ENCODE measurements at places on chromosomes 16 and 17.

DNA sequence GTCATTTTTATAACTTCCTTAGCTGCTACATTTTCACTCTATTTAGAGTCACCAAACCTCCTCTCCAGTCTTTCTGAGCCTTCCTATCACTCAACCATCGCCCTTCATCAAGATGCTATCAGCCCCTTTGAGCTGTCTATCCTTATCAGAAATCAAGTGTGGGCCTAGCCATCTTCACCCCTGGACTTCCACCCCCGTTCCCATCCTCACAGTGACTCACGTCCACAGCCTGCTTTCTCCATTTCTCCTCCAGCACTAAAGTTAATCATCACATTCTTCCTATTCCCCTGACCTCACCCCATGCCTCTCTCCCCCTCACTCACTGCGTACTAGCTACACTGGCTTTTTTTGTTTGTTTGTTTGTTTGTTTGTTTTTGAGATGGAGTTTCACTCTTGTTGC lies 2.4 kb upstream of the TEKT3 start:
- DNase-seq = no peak

- DNase-seq = no peak
Measured at GRCh38 chr16:57700781-57701551, 6.4 kb downstream of the DRC7 start.

- DNase-seq = no peak
Measured at GRCh38 chr17:75592348-75593020, 4.9 kb downstream of the MYO15B start.

GRCh38 chr16:1923299-1924034 lies 5.3 kb upstream of the HS3ST6 start:
- no peak for DNase-seq

DNA sequence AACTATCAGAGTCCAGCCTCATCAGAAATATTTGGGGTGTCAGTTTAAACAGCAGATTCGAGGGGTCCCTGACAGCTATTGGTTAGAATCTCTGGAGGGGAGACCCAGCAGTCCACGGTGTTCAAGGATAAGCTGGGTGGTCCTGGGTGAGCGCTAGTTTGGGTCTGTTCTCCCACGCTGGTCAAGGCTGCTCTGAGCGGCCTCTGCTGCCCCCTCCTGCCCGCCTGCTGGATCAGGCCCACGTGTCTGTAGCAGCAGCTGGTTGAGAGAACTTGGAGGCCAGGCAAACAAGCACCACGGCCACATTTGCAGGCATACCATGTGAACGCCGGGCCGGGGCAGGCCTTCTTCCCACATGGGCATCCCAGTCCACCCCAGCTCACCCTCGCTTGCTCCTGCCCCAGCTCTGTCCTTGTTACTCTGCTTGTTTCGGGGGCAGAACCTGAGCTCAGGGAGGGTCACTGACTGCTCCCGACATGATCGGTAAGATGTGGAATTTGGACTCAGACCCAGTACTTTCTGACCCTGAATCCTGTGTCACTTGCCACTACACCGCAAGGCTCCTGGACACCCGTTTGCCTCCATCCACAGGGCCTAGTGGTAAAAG lies 7.4 kb downstream of the FOXF1 start:
- DNase-seq = peak; percentile 72

GRCh38 chr17:45413498-45413923 lies 19.2 kb downstream of the ARHGAP27 start:
- peak; percentile 66 for DNase-seq
